NCI-H2029 (cell line): ENCODE measurements at places on chromosomes 11 and 22.

- no peak for DNase-seq
Observed at GRCh38 chr11:104043142-104043541, 6.7 kb downstream of the DDI1 start.

DNA sequence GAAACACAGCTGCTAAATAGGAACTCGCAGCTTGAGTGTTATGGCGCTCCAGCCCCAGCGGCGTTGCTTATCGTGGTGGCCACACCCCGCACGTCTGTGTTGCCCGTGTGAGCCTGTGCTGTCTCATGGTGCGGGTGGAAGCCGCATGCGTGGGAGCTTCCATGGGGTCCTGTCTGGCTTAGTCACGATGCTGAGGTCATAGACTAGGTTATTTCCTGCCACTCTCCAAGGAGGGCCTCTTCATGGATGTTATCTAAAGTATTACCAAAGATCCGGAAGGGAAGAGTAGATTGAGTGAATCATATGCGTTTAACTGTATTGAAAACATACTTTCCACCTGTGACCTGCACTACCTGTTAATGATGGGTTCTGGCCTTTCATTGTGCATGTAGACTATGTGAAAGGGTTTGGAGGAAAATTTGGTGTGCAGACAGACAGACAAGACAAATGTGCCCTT, 21.7 kb downstream of the CTTN start:
- DNase-seq, result no peak

- no peak for DNase-seq
Observed at GRCh38 chr22:50085211-50085972, at the start of gene MLC1. Gene MLC1, minus strand, starts transcription at chr22:50085426. Its CDS starts 524 bp downstream, at chr22:50084902.

DNA sequence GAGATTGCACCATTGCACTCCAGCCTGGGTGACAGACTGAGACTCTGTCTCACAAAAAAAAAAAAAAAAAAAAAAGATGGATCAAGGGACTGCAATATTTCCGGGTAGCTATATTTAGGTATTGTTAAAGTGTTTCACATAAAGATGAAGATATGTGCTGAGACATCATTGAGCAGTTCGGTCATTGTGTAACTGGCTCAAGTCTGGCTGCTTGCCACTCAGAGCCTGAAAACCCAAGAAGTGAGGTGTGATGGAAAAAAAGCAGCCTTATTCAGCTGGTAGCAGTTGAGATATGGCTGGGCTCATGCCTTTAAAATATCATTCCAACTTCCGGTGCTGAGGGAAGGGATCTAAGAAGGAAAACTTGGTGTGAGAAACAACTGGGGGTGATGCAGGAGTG, 46.9 kb downstream of the LUZP2 start:
- no peak for DNase-seq

DNA sequence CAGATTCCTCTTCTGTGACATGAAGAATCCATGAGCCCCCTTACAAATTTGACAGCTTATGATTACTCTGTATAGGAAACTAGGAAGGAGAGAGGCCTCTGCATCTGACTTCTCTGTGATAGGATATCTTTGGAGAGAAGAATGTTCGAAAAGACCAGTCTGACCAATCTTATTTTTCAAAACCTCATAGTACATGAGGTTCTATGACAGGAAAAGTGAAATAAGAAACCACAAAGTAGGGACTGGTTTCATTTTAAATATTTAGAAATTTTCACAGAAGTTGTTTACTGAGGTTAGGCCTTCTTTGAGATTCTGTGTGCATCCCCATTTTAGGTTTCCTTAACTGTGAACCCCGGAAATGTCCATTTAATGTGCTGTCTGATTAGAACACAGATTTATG, 2.1 kb upstream of the OR4X1 start:
- DNase-seq, result no peak

GRCh38 chr11:119067371-119068222, at the start of gene VPS11:
Gene VPS11, plus strand, starts transcription at chr11:119067818. Its CDS starts 6 bp downstream, at chr11:119067824.
- peak; percentile 91 for DNase-seq

GRCh38 chr11:79086056-79086455, 354.8 kb downstream of the TENM4 start:
- no peak for DNase-seq

- peak; percentile 34 for DNase-seq
Observed at GRCh38 chr11:118628432-118628831, 21.0 kb downstream of the PHLDB1 start.

- DNase-seq, result no peak
Observed at GRCh38 chr11:131649856-131650255, 279.4 kb downstream of the NTM start.

DNA sequence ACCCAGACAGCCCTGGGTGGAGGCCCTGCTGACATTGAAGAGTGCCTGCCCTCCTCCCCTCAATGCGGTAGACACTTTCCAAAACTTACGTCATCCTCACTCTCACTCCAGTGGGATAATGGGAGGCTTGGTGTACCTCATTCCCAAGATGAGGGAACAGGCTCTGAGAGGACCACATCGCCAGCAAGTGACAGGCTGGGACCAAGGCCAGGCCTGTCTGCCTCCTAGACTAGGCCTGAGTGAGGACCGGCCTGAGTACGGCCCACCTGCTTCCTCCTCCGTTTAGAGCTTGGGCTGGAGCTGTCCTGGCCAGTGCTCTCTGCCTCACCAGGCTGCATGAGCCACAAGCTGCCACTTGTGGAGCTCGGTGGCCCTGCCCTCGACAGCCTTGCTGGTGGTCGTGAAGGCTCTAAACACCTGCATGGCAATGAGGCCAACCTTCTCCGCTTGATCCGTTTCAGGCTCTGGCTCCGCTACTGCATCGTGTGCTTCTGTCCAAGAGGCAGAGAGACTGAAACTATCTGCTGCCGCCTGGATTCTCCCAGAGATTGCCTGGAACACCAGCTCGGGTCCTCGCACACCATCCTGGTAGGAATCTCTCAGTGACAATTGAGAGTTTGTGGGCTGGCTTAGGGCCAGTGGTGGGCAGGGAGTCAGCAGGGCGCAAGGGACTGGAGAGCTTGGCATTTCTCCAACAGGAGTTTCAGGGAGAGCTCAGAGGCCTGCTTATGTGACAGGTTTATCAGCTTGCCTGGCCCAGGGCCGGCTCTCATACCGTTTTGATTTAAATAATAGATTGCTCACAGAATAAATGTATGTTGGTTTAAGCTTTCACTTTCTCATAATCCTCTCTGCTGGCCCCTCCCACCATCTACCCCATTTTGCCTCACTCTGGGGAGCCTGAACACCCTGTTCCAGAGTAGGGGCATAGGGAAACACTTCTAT, 9.4 kb downstream of the LRRC75B start:
- DNase-seq, result peak; percentile 74

DNA sequence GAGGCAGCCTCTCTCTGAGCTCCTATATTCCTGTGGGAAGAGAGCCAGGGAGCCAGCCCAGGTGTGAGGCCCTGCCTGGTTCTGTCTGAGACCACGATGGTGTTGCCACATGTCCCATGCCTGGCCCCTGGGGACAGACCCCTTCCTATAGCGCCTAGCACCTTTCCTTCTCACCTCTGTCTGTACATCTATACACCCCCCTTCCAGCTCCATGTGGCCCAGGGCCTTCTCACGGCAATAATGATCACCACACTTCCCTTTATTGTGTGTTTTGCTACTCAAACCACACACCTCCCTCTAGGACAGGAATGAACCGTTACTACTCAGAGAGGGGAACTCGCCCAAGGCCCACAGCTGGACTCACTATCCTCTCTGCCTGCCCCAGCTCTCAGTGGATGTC, 12.8 kb downstream of the CD82 start:
- DNase-seq, result no peak

DNA sequence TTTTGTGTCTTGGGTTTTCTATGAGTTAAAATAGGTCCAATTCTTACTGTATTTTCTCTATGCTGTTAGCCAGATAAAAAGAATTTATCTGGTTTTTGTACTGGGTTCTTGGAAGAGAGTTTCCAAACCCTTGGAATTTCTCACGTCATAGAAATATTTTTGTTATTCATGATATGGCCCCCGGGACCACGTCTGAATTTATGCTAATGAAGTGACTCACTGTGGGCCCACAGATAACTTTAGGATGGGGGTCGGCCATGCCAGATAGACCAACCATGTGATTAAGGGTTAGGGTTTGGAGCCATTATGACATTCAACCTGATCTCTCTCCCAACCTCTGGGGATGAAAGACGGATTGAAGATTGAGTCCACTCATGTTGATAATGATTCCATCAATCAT, 35.6 kb upstream of the DDI1 start:
- DNase-seq, result no peak

DNA sequence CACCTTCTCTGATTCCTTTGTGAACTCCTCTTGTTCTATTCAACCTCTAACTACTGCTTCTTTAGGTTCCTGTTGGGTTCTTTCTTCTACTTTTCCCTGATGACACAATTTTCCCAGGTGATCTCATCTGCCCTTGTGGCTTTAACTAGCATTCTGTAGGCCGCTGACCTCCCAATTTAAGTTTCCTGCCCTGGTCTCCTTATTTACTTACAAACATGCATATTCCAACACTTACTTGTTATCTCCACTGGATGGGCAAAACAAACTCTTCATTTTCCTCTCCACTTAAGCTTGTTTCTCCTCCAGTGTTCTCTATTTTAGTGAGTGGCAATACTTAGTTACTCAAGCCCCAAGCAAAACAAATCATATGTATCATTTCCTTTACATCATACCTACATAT, 734.5 kb downstream of the METTL15 start:
- DNase-seq, result no peak

GRCh38 chr11:134780486-134781147, 368.6 kb upstream of the B3GAT1 start:
- no peak for DNase-seq

DNA sequence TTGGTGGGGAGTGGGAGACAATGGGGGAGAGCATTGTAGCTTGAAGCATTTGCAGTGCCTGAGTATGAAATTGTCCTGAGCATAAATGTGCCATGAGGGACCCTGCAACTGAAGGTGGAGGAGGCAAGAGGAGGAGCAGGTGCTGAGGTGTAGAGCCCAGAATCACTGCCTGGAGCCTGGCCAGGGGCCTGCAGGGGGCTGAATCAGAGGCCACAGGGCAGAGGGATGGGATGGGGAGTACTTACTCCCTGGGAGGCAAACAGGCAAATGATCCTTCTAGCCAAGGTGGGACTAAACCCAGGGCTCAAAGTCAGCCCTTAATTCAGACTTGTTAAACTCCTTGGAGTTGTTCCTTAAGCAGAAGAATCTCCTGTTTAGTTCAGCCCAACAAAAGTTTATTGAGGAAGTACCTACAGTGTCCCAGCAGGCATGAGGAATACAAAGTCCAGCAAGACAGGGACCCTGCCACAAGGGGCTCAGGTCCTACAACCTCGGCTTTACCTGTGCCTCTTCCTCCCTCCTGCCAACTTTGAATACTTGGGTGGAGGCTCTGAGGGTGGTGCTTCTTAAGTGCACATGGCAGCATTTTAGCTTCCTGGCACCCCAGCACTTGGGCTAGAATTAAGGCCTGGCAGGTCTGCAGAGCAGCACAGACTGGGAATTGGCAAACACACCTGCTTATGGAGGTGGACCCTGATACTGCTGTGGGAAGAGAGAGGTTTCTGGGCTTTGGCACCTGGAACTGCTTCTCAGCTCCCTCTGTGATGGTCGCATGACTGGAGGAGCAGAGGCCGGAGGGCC, 20.0 kb downstream of the MICAL2 start:
- no peak for DNase-seq

- no peak for DNase-seq
Observed at GRCh38 chr22:32079130-32080089, 36.3 kb downstream of the SLC5A1 start.

DNA sequence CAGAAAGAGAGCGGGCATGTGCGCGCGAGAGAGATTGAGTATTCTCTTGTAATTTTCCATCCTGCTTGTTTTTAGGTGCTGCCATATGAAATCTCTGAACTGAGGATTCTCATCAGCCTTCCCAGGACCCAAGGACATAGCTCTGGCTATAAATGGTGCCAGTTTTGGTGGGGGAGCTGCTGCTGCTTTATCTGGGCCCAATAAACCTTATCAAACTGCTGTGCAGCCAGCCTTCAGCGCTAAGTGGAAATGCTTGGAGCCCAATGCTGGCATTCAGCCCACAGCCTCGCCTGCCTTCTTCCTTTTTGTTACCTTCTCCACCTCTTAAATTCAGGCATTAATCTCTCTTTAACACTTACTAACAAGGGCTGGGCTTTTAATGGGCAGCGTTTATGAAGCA, 2.4 kb upstream of the ZBTB16 start:
- DNase-seq, result no peak

GRCh38 chr11:95072948-95073347, 6.2 kb downstream of the SRSF8 start:
- no peak for DNase-seq

DNA sequence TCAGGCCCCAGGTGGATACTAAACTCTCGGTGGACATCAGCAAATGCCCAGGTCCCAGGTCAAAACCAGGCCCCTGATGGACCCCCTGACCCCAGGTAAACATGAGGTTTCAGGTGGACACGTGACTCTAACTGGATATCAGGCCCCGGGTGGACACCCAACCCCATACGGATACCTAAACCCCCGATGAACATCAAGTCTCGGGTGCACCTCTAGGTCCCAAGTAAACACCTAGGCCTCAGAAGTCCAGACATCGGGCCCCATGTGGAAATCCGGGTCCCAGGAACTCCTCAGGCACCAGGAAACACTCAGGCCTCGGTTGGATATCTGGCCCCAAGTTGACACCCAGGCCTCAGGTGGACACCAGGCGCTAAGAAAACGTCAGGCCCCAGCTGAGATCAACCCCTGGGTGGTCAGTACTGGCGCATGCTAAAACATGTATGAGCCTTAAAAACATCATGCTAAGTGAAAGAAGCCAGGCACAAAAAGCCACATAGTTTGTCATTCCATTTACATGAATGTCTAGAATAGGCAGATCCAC, 54.4 kb upstream of the SEPTIN5 start:
- no peak for DNase-seq

- DNase-seq, result no peak
Observed at GRCh38 chr11:28799316-28799715, 691.1 kb downstream of the METTL15 start.

- DNase-seq, result no peak
Observed at GRCh38 chr11:61403658-61404057, 11.3 kb downstream of the TMEM216 start.

- DNase-seq, result no peak
Observed at GRCh38 chr11:2752923-2753322, 53.1 kb upstream of the KCNQ1OT1 start.

GRCh38 chr11:68031144-68031464, 623 bp downstream of the NDUFS8 start:
- no peak for DNase-seq

DNA sequence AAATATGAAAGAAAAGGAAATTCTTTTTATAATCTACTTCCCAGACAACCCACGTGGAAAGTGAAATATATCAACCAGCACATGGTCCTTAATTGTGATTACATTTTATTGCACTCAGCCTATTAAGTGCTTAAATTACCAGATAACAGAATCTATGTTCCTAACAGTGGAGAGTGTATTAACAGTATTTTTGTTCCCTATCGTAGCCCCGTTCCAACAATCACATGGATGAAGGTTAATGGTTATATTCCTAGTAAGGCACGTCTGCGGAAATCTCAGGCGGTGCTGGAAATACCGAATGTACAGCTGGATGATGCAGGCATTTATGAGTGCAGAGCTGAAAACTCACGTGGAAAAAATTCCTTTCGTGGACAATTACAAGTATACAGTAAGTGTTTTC, 626.1 kb upstream of the ARHGAP42 start:
- no peak for DNase-seq
